Small intestine (tissue), 16 donors: ENCODE measurements at places on chromosomes 7 and 10. TPM values are rescaled to one million over a fixed set of nuclear protein-coding genes. Genes with fewer than 3 reads are reported as not detected.

SMO gene
- 23.0 TPM for polyA plus RNA-seq

DNA sequence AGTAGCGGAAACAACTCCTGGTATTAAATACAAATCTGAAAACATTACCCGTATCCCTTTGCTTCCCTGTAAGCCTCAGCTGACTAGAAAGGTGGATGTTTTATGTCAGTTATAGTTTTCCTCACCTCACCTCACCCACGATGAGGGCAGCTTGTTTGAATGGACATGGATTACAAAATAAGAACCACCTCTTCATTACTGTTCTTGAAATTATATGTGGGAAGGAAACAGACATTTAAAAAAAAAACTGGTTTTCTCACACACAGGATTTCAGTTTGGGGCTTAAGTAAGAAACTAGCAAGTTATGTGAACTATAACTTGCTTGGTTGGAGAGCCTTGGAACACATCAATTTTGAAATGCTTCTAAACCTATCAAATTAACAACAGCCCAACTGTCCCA, 232.9 kb upstream of the CCDC6 start:
- peak; percentile 36 for DNase-seq

- DNase-seq, result no peak
These were observed 5.4 kb downstream of the LOXL4 start for GRCh38 chr10:98262571-98262970.

DNA sequence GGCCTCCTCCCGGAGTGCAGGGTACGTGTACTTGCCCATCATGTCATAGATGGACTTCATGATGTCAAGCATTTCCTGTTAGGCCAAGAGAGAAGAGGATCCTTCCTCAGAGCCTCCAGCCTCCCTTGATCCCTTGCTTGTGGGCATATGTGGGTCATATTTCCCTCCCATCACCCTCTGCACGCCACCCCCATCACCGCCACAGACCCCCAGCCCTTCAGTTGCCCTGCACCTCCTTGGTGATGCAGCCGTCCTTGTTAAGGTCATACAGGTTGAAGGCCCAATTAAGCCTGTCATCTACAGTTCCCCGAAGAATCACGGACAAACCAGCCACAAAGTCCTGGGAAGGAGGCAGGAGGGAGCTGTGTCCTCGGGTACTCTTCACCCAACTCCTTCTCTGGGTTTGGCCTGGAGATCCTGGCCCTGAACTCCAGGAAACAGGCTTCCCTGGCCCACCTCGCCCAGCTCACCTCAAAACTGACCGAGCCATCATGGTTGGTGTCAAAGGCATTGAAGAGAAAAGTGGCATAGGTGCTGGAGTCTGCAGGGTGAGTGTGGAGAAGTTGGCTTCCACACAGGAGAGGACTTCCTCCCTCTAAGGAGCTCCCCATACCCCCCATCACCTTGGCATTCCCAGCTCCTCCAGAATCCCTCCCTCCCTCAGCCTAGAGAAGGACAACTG, 9.8 kb upstream of the OGA start:
- DNase-seq, result no peak

- DNase-seq, result no peak
These were observed 18.6 kb downstream of the RABGEF1 start for GRCh38 chr7:66758950-66759628.

DNA sequence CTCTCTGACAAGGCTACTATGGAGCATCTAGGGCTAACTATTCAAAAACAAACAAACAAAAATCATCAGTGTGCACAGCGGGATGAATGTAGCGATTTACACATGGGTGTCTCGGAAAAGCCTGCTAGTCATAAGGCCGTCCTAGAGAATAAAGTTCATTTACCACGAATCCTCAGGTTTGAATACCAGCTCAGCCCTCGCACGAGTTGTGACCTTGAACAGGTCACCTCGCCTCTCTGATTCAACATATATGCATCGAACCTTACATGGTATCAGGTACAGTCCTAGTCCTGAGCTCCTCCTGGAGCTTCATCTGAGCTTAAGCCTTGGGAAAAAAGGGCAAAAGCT, 572 bp downstream of the ATP5MF start:
- no peak for DNase-seq

GRCh38 chr7:94129443-94130140, 125.4 kb upstream of the BET1 start:
- peak; percentile 45 for DNase-seq

DNA sequence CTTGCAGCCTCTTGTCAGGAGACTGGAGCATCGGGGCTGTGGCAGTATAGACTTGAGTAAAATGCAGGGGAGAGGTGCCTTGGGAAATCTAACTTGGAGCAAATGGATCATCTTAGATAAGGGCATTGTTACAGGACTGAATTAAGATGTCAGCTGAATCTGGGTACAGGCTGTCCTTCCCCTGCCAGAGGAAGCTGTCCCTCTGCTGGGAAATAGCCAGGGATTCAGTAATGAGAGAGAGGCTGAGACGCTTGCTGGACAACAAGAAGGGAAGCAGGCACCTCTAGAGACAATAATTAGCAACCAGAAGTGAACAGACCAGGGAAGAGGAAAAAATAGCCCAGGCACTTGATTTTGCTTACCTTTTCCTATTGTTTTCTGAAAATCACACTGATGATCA, 20.7 kb upstream of the RAPGEF5 start:
- DNase-seq, result no peak

DNA sequence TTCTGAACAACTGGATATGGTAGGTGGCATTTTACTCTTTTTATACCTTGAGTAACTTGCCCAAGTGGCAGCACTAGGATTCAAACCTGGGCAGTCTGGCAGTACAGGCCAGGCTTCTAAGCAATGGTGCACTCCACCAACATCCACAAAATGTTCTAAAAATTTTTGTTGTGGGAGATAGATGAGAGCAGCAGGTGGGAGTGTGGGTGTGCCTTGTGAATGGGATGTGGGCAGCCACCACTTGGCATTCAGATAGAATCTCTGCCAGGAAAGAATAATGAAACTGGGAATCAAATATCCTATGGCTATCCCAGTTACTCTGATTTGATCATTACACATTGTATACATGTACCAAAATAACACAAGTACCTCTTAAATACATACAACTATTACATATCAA, 810.7 kb downstream of the MAGI2 start:
- DNase-seq, result no peak
